ENCODE measurements at places on chromosomes 16 and 17.

DNA sequence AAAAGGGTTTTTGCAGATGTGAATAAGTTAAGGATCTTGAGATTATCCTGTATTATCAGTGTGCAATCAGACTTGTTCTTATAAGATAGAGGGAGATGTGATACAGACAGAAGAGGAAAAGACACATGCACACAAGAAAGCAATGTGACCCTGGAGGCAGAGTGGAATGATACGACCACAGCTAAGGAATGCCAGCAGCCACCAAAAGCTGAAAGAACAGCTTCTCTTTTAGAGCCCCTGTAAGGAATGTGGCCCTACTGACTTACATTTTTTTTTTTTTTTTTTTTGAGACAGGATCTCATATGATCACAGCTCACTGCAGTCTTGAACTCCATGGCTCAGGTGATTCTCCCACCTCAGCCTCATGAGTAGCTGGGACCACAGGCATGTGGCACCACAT lies 62.3 kb upstream of the CNTNAP4 start:
- DNase-seq = no peak

DNA sequence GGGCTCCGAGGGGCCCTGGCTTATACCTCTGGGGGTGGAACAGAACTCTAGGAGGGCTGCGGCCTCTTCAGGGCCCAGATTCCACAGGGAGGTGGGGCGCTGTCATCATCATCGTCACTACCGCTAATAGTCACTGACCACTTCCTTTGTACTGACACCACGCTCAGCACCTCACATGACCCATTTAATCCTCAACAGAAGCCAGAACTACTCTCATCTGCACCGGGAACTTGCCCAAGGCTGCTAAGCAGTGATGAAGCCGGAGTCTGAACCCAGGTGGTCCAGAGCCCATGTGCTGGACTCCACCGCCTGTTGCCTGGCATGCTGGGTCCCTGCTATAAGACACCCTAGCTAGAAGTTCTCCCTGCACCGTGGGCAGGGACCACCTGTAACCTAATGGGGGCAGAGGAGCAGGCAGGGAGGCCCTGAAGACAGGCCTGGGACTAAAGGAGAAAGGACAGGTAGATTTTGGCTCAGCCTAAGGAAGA lies 12.0 kb downstream of the UNC13D start:
- no peak for DNase-seq

- no peak for DNase-seq
These were observed 15.9 kb upstream of the TNS4 start for GRCh38 chr17:40517286-40517662.

DNA sequence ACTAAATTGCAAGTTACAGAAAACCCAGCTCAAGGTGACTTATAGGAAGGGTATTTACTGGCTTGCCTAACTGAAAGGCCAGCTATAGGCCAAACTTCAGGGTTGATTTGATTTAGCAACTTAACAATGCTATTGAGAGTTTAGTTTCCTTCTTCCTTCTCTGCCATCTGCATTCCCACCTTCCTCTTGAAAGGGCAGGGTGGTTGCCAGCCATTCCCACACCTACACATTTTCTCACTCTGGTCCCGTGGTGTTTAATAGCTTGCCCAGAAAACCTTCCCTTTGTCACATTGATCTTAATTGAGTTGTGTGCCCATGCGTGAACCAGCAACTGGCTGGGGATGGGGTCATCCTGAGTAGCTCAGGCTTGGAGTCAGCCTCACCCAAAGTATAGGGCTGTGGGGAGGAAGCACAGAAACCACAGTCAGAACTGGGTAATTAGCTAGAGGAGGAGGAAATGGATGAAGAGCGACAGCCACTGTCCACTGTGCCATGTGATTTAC lies 194.7 kb downstream of the SPECC1 start:
- DNase-seq = no peak

DNA sequence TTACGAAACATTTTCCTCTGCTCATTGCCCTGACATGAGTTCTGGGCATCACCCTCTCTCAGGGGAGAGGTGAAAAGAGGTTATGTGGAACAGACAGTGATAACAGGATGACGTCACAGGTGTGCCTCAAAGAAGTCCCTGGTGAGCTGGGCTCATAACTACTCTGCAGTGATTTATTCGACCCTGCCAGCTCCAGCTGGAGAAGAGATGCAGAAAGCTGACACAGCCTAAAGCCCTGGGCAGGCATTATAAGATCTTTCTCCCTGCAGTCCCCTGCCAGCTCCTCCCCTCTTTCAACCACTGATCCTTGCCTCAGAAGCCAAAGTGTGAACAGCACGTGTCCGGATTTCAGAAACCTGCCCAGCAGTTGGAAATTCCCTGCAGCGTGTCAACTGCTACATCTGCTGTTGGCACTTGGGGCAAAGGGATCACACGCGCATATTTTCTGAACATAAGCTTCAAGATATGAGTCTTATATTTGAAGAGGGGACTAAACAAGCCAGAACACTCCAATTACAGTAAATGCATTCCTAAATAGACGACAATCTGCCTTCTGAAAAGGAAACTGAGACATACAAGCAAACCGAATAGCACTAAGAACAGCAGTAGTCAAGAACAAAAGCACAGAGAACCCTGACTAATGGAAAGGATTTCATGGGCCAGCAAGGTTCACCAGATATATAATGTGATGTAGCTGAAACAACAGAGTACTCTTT lies 80.5 kb downstream of the SMG6 start:
- DNase-seq = no peak

DNA sequence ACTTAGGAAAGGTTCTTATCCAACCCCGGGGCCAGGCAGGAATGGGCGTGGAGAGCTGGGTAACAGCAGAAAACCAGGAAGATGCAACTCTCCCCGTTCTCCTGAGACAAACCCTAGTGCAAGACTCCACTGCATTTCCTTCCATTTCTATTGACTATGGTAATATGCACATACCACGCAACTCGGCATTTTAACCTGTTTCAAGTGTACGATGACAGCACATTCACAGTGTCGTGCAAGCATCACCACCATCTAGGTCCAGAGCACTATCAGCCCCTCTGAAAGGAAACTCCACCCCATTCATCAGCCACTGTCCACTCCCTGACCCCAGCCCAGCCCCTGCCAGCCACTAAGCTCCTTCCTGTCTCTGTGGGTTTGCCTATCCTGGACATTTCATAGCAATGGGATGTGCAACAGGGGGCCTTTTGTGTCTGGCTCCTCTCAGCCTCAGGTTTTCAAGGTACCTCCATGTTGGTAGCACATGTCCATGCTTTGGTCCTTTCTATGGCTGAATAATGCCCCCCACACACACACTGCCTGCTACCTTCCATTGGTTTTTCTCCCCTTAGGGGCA lies 441.9 kb downstream of the SOX9 start:
- DNase-seq = no peak

- DNase-seq = no peak
These were observed 10.9 kb upstream of the DHRS7C start for GRCh38 chr17:9802294-9802693.

DNA sequence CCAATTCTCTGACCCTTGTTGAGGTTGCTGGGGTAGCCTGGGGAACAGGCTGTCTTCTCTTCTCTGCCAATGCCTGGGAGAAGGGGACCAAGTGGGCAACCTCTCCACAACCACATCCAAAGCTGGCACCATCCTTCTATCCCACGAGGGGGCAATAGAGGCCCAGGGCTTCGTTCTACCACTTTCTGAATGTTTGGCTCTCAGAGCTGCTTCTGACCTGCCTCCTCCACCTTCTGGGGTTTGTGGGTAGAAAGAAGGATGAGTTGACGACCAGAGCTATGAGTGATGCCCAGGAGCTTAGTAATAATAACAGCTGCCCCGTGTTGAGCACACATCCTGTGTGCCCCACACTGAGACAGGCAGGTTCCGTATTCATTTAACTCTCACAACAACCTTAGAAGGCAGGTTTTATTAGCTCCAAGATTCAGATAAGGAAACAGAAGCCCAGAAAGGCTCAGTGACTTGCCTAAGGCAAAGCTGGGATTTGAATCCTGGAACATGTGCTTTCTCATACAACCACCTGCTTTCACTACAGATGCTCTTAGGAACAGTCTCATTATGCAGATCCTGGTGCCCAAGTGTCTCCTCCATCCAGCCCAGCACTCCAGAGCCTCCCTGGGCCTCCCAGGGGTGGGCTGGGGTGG lies 11.1 kb downstream of the TSPOAP1 start:
- peak; percentile 71 for DNase-seq

- peak; percentile 55 for DNase-seq
These were observed 3.6 kb upstream of the WDR81 start for GRCh38 chr17:1720856-1721386.

GRCh38 chr17:60496041-60496440 lies 30.0 kb downstream of the APPBP2 start:
- no peak for DNase-seq

DNA sequence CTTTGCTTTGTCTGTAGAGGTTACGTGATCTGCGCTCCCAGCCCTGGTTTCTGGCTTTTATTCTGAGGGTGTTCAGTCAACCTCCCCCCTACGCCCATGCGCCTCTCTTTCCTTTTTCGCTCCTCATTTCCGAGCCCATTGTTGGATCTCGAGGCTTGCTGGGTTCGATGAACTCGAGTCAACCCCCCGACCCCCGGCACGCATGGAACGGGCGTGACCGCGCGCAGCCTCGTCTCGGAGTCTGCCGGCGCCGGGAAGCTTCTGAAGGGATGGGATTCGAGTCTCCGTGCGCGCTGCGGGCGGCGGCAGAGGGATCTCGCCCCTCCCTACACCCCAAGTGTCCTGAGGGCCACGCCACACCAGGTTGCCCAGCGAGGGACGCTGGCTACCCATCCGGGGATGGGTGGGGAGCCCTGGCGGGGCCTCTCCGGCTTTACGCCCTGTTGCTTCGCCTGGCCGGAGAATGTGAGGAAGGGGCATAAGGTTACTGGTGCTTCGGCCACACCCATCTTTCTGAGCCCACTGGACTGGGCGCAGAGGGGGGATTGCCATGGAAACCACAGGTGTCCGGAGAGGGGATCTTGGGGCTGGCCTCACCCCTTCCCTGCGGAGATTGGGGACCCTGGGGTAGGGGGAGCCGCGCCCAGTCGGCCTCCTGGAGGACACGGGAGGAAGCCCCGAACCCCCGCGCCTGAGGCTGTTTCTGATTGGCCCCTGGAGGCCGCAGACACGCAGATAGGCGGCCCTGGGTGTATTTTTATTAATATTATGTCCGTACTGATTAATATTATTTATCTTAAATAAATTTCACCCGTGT lies 1.8 kb downstream of the MAPT start:
- DNase-seq = no peak

DNA sequence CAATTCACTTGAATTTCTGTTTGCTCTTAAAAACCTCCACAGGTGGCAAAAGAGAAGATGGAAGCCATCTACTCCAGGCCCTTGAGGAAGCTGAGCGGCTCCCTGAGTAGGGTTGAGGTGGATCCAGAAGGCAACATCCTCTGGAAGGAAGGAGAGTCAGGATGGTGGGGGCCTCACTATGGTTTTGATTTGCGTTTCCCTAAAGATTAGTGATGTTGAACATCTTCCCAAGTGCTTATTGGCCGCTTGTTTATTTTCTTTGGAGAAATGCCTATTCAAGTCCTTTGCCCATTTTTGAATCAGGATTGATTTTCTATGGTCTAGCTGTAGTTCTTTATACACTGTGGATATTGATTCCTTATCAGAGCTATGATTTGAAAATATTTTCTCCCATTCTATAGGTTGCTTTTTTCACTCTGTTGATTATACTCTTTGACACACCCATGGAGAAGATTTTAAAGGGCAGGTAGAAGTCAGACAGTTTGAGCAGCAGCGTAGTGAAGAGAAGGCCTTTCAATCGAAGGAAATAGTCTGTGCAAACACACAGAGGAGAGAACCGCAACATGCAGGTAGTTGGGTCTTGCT lies 58.6 kb downstream of the WSB1 start:
- DNase-seq = no peak

- DNase-seq = no peak
These were observed 732.5 kb downstream of the KCNJ2 start for GRCh38 chr17:70901870-70902269.

DNA sequence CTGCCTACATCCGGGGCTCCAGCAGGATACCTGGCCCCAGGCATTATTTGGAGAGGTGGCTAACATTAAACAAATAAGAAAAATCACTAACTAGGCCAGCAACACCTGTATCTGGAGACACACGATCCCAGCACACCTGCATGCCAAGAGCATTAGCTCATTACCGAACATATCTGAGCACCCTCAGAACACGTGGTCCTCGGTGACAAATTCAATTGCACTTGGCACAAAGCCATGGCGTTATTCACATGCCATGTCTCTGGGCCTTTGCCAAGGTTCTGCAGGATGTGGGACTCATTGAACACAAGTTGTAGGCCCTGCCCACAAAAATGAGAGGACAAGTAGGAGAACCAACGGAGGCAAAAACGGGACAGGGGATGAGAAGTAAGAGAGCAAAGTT lies 552.3 kb downstream of the TOX3 start:
- peak; percentile 46 for DNase-seq

DNA sequence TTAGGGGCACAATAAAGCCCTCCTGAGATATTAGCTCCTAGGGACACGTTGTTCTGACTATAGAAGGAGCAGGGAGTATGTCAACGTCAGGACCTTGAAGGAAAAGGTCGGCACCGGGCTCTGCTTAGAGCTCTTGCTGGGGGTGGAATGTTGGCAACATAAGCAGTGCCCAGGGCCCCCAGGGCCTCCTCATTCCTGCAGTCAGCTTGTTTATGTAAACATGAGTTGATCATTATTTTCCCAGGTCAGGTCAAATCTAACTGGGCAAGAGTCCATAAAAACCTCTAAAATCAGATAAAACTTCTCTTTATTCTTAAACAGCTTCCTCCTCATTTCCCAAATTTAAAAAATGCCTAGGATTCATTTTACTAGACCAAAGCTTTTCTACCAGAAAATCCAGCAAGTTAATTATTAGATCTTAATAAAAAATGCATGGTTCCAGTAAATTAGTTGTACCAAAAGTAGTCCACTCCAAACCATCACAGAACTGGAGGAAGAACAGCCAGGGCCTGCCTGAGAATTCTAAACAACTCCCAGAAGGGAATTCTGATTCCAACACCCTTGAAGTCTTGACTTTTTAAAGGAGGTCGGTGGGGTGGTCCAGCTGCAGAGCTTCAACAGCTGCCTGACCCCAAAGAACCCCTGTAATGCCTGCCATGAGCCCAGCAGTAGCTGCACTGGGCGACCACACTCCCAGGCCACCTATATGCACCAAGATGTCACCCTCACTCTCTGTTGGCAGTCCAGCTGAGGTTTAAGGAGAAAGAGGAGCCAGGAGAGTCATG lies 54.3 kb downstream of the AMFR start:
- no peak for DNase-seq

All from NCI-H1694 (cell line).